ENCODE measurements at places on chromosomes 12 and 14. TPM values are rescaled to one million over a fixed set of nuclear protein-coding genes. Genes with fewer than 3 reads are reported as not detected.

PMEL gene
- 0.82 TPM for total RNA-seq

CPNE6 gene
- not detected for total RNA-seq

LAG3 gene
- total RNA-seq = 0.16 TPM

TMTC1 gene
- 12.8 TPM for total RNA-seq

DNA sequence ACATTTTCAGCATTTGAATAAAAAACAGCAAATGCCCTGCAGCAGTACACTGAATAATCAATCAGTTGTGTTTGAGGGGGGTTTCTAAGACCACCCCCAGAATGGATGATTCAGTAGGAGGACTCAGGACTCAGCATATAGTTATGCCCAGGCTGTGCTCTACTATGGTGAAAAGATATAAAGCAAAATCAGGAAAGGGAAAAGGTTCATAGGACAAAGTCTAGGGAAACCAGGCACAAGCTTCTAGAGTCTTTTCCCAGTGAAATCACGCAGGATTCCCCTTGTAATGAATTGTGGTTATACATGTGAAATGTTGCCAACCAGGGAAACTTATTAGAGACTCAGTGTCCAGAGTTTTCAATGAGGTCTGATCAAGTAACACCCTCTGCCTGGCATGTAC is 25.0 kb upstream of the SLC17A8 start:
- DNase-seq = no peak

- no peak for DNase-seq
Measured at GRCh38 chr12:112322882-112323547, 59.2 kb downstream of the HECTD4 start.

C1S gene
- 790 TPM for total RNA-seq

- no peak for DNase-seq
Measured at GRCh38 chr12:213527-213932, 427 bp downstream of the SLC6A12 start.

- no peak for DNase-seq
Measured at GRCh38 chr12:43066471-43066870, 476.9 kb upstream of the PRICKLE1 start.

- peak; percentile 74 for DNase-seq
Measured at GRCh38 chr12:31369712-31370521, 44.0 kb upstream of the SINHCAF start.

CBLN3 gene
- total RNA-seq = 5.9 TPM

DNA sequence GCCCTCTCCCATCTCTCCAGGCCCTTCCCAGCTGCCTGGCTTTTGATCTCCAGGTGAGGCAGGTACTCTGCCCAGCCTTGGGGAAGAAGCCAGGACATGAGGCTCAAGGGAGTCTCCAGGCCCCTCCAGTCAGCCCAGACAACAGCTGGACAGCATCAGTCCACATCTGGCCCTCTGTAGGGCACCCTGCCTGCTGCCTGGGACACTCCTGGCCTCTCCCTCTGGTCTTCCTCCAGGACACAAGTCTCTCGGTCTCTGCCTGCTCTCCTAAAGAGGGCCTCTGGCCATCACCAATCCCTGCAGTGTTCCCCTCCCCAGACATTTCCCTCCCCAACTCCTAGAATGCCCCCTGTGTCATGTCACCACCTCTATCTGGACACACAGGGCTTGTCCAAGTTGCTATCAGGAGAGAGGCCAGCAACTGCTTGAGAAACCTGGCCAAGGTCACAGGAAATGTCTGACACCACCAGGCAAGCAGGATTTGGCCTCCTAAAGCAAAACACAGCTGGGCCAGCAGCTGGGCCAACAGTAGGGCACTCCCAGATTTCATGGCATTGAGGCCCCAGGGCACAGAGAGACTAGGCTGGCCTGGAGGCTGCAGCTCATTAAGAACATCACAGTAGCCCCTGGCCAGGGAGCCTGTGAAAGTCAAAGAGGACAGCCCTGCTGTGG is 29.0 kb downstream of the LTBP2 start:
- peak; percentile 75 for DNase-seq

PLEKHA5 gene
- total RNA-seq = 40.7 TPM

TPH2 gene
- not detected for total RNA-seq

- no peak for DNase-seq
Measured at GRCh38 chr14:51202914-51203665, 37.0 kb upstream of the TMX1 start.

- no peak for DNase-seq
Measured at GRCh38 chr12:29569132-29569757, 71.8 kb upstream of the OVCH1 start.

GRCh38 chr12:119668324-119668841 is 450 bp downstream of the PRKAB1 start:
- peak; percentile 24 for DNase-seq

GLI1 gene
- 1.1 TPM for total RNA-seq

TRPV4 gene
- total RNA-seq = 0.25 TPM

DNA sequence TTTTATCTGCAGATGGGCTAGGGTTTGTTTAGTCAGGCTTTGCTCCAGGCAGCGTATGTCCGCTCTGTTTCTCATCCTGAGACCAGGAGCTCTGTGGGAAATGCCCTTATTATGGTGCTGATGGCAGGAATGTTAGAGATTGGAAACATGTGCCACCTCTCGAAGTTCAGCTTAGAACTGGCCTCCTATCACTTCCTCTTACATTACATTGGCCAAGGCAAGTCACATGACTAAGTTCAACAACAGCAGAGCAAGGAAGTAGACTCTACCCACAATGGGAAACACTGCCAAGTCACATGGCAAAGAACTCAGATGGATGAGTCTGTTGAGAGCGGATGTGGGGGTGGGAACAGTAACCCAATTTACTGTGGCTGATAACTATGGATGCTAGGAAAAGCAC is 161.9 kb upstream of the WSCD2 start:
- DNase-seq = no peak

KRT73 gene
- total RNA-seq = not detected

All from fibroblast of the aortic adventitia (primary cell).